ENCODE measurements at places on chromosomes 13 and 19. TPM values are rescaled to one million over a fixed set of nuclear protein-coding genes. Genes with fewer than 3 reads are reported as not detected.

DNA sequence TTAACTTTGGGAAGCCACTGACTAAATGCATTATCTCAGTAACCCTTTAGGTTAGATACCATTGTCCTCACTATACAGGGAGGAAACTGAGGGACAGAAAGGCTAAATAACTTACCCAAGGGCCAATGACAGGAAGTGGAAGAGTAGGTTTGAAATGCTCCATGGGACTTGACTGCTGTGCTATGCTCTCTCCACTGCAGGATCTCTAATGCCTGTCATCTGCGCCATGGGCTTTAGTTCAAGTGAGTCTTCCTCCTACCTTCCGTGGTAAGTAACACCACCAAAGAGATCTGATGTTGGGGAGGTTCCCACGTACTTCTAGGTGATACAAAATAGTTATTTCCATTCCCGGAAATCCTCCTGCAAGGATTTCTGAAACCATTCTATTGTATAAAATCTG is 3.7 kb downstream of the DLEU7 start:
- no peak for DNase-seq

DNA sequence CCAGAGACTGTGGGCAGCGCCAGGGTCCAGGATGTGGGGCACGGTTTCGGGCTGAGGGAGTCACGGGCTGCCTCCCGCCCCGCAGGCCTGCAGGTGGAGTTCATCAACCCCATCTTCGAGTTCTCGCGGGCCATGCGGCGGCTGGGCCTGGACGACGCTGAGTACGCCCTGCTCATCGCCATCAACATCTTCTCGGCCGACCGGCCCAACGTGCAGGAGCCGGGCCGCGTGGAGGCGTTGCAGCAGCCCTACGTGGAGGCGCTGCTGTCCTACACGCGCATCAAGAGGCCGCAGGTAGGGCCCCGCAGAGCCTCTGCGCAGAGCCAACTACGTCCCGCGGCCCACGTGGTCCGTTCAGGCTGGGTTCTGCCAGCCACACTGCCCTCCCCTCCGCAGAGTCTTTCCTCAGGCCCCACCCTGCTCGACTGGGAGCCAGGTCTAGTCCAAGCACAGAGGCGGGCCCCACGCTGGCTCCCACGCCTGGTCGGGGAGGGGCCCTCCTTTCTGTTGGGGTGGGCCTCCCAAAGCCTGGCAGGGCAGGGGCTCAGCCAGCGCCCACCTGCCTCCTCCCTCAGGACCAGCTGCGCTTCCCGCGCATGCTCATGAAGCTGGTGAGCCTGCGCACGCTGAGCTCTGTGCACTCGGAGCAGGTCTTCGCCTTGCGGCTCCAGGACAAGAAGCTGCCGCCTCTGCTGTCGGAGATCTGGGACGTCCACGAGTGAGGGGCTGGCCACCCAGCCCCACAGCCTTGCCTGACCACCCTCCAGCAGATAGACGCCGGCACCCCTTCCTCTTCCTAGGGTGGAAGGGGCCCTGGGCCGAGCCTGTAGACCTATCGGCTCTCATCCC is 2.0 kb upstream of the POLD1 start:
- DNase-seq, result no peak

DNA sequence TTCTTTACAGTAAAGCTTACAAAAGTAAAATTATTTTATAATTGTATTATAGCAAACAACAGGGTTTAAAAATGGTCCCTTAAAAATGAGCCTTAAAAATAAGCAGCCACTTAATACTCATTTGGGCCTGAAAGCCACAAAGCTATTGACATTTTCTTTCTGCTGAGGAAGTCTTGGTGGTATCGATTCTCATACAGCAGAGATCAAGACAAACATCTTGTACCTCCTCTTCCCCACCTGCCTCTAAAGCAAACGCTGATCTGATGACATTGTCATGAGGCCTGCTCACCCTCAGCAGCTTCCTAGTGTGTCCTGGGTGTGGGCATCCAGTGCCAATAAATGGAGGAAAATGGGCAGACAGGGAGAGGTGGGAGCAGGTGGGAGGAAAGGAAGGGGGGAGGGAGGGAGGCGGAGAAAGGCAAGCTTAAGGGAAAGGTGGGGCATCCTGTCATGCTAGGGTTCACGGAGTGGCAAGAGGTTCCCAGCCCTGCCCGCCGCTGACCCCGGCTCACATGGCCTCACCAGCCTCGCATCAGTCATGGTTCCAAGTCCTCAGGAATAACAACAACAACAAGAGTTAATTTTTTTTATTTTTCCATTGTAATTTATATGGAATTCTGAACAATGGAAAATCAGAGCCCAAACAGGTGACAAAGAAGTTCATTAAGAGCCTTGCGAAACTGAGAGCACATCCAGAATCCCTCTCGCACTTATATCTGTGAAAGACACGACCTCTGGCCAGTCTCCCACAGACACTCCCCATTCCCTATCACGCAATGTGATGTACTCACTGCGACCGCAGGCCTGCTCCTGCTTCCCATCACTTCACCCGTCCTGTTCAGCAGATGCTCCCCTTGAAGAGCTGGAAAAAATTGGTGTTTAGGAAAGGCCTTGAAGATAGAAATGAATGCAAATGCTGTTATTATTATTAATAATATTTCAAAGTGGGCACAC is 15.1 kb upstream of the ATP11A start:
- no peak for DNase-seq

- DNase-seq, result no peak
Measured at GRCh38 chr13:57634839-57635165, 3.3 kb downstream of the PCDH17 start.

- DNase-seq, result no peak
Measured at GRCh38 chr13:45863709-45864590, 12.4 kb upstream of the SIAH3 start.

DNA sequence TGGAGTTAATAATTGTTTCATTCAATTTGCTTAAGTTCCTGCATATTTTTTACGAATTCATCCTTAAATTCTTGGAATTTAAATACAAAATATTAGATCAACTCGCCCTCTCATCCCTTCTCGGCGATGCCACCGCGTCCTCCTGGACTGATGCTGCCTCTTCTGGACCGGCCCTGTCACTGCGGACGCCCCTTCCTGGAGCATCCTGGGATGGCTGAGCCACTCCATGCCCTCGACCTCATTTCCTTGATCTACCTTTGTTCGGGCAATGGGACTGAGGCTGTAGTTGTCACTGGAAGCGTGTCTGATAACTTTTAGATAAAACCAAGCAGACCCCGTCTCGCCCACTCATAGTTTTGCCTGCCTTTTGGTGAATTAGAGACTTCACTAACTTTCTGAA is 283.7 kb downstream of the TEX29 start:
- DNase-seq, result no peak

RFX1 gene
- total RNA-seq, result 2.4 TPM

Data from pulmonary artery endothelial cell (primary cell).